Left renal pelvis (tissue), 4 donors: ENCODE measurements at places on chromosomes 6 and 20. TPM values are rescaled to one million over a fixed set of nuclear protein-coding genes. Genes with fewer than 3 reads are reported as not detected.

The TAGAP gene
- 2.6 TPM for polyA plus RNA-seq

The NRSN1 gene
- polyA plus RNA-seq = 2.9 TPM

The C20orf202 gene
- 0.45 TPM for polyA plus RNA-seq

The GID8 gene
- polyA plus RNA-seq = 56.5 TPM

DNA sequence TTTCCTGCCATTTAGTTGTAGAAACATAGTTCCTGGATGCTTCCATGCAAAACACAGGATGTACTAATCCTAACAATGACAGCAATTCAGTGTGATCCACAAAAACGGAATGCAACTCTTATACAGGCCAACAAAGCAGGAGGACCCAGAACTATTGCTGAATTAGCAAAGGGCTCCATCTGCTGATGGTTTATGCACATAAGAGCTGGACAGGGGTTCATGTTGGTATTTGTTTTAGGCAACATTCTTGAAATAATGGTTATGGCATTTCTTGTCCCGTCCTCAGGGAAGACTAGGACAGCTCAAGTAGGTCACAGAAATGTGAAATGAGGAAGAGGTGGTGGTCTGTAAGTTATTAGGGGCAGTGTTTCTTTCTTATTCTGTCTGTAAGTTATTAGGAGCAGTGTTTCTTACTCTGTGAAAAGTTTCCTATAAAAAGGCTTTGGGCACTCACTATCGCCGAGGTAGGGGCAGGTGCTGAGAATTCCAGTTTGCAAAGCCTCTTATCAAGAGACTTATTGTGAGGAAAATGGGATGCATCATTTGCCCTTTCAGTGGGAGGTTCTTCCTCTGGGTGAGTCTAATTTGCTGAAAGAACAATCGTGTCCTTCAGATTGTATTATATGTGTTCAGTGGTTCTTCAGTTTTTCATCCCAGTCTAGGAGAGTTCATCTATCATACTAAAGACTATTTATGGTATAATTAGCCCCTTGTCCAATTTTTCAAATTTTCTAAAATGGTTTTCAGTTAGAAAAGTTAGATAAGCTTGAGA is 171.1 kb downstream of the MCHR2 start:
- DNase-seq = peak; percentile 10

DNA sequence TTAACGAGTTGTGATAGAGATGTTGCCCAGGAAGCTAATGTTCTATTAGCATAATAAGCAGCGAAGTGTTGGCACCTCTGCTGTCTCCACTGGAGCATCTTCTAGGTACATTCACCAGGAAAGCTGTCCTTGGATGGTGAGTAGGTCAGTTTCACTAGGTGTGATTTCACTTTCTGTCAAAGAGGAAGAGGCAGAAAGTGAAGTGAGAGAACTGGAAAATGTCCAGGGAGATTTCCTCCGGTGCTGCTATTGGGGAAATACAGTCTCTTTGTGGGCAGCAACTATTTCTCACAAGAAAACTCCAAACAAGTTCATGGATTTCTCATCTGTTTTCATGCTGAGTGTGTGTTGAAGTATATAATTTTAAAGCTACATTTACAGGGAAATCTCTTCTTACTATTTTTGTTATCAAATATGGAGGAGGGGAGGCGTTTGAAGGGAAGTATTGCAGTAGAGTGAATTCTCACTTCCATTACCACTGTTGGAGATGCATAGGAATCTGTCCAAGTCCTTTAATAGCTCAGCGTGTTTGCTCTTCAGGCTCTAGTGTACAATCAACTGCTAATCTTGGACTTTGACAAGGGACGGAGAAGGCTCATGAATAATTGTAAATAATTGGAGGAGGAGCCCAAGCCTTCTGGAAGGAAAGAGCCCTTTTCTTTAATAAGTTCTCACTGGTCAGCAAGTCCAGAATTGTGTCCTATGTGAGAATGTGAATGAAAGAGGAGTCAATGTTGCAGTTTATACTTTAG is 16.1 kb upstream of the TSBP1 start:
- no peak for DNase-seq

- no peak for DNase-seq
These were observed 192.9 kb downstream of the SYNDIG1 start for GRCh38 chr20:24662322-24662721.

- DNase-seq = no peak
These were observed 89.1 kb upstream of the ZNF184 start for GRCh38 chr6:27562027-27562410.
